Mesendoderm (in vitro differentiated cells): ENCODE measurements at places on chromosomes 2 and 18.

DNA sequence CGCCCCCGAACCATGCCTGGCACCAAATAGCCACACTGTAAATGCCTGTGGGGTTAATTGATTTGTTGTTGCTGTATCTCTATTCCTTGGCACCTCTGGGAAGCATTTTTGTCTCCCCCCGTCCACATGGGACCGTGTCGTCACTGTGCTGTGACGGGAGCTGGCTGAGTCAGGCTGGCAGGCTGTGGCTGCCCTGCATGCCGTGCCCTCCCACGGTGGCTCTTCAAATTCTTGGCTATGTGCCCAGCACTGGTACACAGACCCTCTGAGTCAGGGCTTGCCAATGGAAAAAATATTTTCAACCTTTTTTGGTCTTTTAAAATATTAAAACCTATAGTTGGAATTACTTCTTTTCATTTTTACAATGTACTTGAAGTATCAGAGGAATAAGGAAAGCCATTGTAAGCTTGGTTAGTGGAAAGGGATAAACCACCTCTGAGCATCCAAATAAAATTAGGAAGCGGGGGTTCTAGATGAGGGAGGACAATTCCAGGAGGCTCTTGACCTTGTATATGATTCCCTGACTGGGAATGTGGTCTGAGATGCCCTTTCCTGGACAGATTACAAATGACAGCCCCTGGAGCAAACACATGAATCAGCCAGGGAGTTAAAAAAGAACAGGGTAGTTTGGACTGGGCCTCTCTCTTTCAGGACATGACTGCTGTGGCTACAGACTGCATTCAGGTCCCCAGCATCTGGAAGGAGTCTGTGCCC, 59.4 kb downstream of the DGKD start:
- no peak overlapping the region for H3K27ac ChIP-seq
- no peaks in the 10 kb centered on the region for H3K36me3 ChIP-seq
- peaks cover 2% of the 10 kb centered on the region for H3K4me1 ChIP-seq
- DNase-seq: no peak
- no peaks in the 10 kb centered on the region for H3K27me3 ChIP-seq

GRCh38 chr2:216221811-216222210, 112.7 kb downstream of the XRCC5 start:
- H3K4me3 ChIP-seq: no peak overlapping the region
- peaks cover 5% of the 10 kb centered on the region for H3K4me1 ChIP-seq
- DNase-seq: no peak
- peaks cover 2% of the 10 kb centered on the region for H3K36me3 ChIP-seq

DNA sequence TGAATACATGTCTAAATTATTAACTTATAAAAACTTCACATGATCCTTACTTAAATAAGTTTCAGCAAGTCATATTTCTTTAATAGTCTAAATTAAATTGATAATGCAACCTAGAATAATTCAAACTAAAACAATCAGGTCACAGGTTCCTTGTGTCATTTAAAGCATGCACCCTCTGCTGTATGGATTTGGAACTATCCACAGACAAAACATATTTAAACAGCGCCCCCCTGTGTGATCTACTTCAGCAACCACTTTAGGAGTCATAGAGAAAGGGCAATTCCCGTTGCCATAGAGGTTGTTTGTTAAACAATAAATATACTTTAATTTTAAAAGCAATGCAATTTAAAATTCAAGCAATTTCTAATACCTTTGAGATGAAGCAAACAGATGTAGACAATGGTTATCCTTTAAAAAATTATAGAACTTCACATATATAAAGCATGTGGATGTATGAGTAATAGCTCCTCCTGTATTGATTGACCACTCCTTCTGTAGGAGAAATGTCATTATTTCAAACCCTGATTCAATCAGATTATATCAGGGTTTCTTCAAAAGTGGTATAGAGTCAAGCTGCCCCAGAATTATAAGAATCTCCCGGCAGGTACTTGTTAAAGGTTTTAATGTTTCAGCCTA, 21.2 kb downstream of the GRB14 start:
- H3K27ac ChIP-seq: no peak overlapping the region
- H3K36me3 ChIP-seq: no peaks in the 10 kb centered on the region
- peak; percentile 90 for DNase-seq
- no peak overlapping the region for H3K4me3 ChIP-seq

- no peak overlapping the region for H3K27ac ChIP-seq
- H3K36me3 ChIP-seq: no peaks in the 10 kb centered on the region
- no peak overlapping the region for H3K4me3 ChIP-seq
- no peaks in the 10 kb centered on the region for H3K27me3 ChIP-seq
- H3K4me1 ChIP-seq: no peaks in the 10 kb centered on the region
Measured at GRCh38 chr18:53531187-53531586, 693.3 kb downstream of the MBD2 start.

- no peaks in the 10 kb centered on the region for H3K36me3 ChIP-seq
- H3K27ac ChIP-seq: no peak overlapping the region
- H3K27me3 ChIP-seq: no peaks in the 10 kb centered on the region
- no peak overlapping the region for H3K4me3 ChIP-seq
Measured at GRCh38 chr2:238406221-238406997, 20.3 kb upstream of the ASB1 start.

DNA sequence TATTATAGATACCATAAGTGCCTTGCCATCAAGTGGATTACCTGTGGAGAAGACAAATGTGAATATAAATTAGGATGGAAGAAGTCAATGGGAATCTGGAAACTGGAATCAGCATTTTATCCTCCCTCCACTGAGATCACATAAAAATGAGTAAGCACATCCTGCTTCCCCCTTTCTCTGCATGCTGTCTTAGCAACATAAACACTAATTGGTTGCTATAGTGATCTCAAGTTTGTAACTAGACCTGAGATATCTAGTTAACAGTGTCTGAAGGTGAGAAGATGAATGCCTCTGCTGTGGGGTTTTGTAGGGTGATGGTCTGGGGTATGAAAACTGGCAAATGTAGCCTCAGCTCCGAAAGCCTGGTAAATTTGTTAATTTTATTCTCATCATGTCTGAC, 1357.5 kb upstream of the CELF4 start:
- H3K4me1 ChIP-seq: no peaks in the 10 kb centered on the region
- peak; percentile 90 for DNase-seq
- H3K4me3 ChIP-seq: no peak overlapping the region
- H3K27ac ChIP-seq: no peak overlapping the region

DNA sequence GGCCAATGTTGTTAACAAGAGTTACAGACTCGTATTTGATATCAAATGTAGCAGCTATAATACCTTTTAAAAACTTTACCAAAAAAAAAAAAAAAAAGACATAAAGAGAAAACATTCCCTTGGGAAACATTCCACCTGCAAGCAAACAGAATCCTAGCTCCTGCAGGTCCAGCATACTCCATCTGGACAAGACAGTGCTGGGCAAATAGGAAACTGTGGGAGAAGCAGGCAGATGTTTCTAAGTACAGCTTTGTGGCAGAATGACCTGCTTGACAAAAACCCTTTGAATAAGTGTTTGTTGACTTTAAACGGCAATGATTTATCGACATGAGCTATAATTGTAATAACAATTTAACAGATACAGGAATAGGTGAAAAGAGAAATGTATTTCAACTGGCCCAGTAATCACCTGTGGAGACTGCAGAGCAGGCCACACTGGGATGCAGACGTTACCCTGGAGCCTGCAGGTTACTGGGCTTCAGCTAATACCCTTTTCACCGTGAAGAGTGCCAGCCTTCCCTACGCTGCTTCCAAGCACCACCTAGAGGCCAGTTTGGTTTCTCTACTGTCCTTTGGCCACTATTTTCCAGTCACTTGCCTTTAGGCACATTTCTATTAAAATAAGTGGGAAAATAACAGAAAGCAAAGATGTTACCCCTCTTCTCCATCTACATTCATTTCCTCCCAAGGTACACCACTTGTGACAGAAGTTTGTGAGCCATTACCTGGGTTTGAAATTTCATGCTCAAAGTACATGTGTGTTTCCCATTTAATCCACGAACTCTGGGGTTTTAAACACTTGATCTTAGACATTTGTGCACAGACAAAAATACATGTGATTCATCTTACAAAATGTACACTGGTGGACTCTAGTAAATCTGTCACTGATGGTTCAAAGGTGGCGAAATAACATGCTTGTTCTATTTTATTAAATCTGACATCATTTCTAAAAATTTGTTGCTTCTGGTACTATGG, 96.9 kb upstream of the ZNF397 start:
- H3K36me3 ChIP-seq: no peaks in the 10 kb centered on the region
- no peak overlapping the region for H3K4me3 ChIP-seq
- no peaks in the 10 kb centered on the region for H3K4me1 ChIP-seq
- peak; percentile 77 for DNase-seq
- H3K27me3 ChIP-seq: no peaks in the 10 kb centered on the region
- no peak overlapping the region for H3K27ac ChIP-seq

- no peak overlapping the region for H3K27ac ChIP-seq
- H3K4me1 ChIP-seq: no peaks in the 10 kb centered on the region
- H3K4me3 ChIP-seq: no peak overlapping the region
- no peaks in the 10 kb centered on the region for H3K27me3 ChIP-seq
- no peaks in the 10 kb centered on the region for H3K36me3 ChIP-seq
- no peak for DNase-seq
Measured at GRCh38 chr2:139872032-139872431, 1091.8 kb upstream of the NXPH2 start.

DNA sequence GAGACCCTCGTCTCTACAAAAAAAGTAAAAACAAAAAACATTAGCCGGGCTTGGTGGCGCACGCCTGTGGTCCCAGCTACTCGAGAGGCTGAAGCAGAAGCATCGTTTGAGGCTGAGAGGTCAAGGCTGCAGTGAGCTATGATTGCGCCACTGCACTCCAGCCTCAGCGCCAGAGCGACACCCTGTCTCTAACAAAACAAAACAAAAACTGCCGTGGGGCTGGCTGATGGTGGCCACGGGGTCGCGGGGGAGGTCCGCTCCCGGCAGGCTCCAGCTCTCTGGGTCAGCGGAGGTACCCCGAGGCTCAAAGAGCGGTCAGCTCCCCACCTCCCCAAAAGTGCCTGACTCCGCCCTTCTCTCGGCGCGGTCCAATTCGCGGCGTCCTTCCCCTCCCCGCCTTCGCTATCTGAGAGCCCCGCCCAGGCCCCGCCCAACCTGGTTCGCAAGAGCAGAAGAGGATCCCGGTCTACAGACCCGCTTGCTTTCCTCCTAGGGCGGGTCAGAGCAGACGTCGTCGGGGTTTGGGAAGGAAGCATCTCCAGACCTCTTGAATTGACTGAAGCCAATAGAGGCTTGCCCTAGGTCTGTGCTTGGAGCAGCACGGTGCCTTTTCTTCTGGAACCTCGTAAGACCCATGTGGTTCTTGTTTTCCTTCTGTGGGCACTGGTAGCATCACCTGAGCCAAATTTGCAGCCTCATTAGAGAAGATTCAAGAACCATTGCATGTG, 7.8 kb downstream of the RAX start:
- H3K4me3 ChIP-seq: peak overlapping the region; percentile 32
- H3K27ac ChIP-seq: no peak overlapping the region
- H3K36me3 ChIP-seq: no peaks in the 10 kb centered on the region
- peaks cover 3% of the 10 kb centered on the region for H3K4me1 ChIP-seq
- H3K27me3 ChIP-seq: peaks cover 58% of the 10 kb centered on the region

GRCh38 chr18:50853863-50854271, 25.1 kb upstream of the ME2 start:
- peak; percentile 14 for DNase-seq
- no peaks in the 10 kb centered on the region for H3K36me3 ChIP-seq
- H3K4me3 ChIP-seq: no peak overlapping the region
- H3K27ac ChIP-seq: no peak overlapping the region

GRCh38 chr2:191404568-191404991, 159.4 kb downstream of the MYO1B start:
- H3K4me1 ChIP-seq: no peaks in the 10 kb centered on the region
- no peak overlapping the region for H3K27ac ChIP-seq
- H3K36me3 ChIP-seq: peaks cover 5% of the 10 kb centered on the region
- no peak for DNase-seq
- no peak overlapping the region for H3K4me3 ChIP-seq
- H3K27me3 ChIP-seq: no peaks in the 10 kb centered on the region

DNA sequence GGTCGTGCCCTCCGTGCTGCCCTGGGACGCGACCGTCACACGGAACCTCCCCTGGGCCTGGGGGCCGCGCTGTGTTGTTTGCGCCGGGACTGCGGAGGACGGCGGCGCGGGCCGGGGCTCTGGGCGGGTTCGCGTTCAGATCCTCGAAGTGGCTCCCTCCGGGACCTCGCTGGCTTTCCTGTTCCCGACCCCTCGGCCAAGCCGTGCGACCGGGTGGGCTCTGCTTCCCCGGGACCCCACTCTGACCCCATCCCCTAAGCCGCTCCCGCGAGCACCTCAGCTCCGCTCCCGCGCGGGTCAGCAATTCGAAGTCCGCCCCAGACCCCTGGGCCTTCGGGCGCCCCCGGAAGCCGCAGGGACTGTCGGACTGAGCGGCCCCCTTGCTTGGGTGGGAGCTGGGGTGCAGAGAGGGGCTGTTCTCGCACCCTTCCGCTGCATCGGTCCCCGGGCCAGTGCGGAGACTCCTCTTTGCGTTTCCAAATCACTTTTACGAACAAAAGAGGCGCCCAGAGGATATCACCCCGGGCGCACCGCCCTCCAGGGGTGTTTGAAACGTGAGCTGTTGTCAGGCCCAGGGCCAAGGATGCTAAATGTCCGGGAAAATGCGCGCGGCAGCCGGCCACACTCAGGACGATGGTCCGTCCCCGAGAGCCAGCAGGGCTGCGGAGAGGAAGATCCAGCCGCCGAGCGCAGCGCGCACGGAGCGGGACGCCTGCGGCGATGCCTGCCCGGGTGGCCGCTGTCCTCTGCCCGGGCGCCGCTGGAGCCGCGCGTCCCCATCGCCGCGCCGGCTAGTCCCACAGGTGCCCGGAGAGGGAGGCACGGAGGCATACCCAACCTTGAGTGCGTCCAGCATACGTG, 73.5 kb downstream of the ZCCHC2 start:
- H3K27ac ChIP-seq: no peak overlapping the region
- no peak for DNase-seq
- H3K27me3 ChIP-seq: peaks cover 16% of the 10 kb centered on the region
- peak overlapping the region; percentile 52 for H3K4me3 ChIP-seq

GRCh38 chr2:64750001-64750816, 96.5 kb upstream of the SERTAD2 start:
- peak overlapping the region; percentile 88 for H3K4me3 ChIP-seq
- H3K27me3 ChIP-seq: no peaks in the 10 kb centered on the region
- H3K27ac ChIP-seq: peak overlapping the region; percentile 95
- DNase-seq: peak; percentile 38

- no peaks in the 10 kb centered on the region for H3K4me1 ChIP-seq
- no peak for DNase-seq
- no peaks in the 10 kb centered on the region for H3K36me3 ChIP-seq
- H3K27me3 ChIP-seq: no peaks in the 10 kb centered on the region
Measured at GRCh38 chr2:178066890-178067669, 5.5 kb downstream of the PDE11A start.

- no peaks in the 10 kb centered on the region for H3K36me3 ChIP-seq
- H3K4me3 ChIP-seq: no peak overlapping the region
- no peaks in the 10 kb centered on the region for H3K27me3 ChIP-seq
- no peak overlapping the region for H3K27ac ChIP-seq
Measured at GRCh38 chr2:71705171-71705960, 252.0 kb downstream of the DYSF start.

DNA sequence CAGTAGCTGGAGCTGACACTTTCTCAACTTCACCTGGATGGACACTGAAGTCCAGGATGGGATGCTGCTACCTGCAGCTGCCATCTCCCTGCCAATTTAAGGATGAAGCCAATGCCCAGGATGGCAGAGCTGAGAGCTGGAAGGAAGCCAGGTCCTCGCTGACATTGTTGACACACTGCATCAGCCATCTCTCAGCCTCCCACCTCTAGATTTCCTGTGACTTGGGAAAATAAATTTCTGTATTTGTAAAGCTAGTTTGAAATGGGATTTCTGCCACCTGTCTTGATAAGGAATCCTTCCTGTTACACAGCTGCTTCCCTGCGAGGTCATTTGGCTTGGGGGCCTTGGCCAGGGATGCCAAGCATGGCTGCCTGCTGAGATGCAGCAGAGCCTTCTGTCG, 43.5 kb downstream of the KCTD1 start:
- no peak overlapping the region for H3K4me3 ChIP-seq
- DNase-seq: no peak
- no peaks in the 10 kb centered on the region for H3K27me3 ChIP-seq
